ENCODE measurements at places on chromosomes 2 and 18.

GRCh38 chr2:20430035-20430434, 16.8 kb upstream of the RHOB start:
- no peak for DNase-seq

- no peak for DNase-seq
These were observed 1.4 kb upstream of the ZFP36L2 start for GRCh38 chr2:43227830-43228281.

DNA sequence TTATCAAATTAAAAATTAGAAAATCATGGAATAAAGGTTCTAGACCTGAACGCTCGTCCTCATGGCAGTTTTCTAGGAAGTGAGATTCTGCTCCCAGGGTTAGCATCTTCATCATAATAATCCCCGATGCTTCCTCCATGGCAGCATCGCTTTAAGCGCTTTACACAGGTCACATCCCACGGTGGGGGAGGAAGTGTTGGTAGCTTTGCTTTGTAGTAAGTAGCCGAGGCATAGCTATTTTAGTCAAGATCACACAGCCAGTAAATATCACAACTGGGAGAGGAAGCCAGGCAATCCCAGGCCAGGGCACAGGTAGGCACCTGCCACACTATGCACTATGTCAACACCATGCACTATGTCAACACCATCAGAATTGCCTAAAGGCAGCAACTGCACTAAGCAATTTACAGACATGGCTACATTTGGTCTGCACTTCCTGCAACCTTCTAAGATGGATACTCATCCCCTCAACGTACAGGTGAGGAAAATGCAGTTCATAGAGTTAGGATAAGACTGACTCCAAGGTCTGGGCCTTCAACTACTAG, 205.5 kb downstream of the FBXO15 start:
- DNase-seq, result no peak

DNA sequence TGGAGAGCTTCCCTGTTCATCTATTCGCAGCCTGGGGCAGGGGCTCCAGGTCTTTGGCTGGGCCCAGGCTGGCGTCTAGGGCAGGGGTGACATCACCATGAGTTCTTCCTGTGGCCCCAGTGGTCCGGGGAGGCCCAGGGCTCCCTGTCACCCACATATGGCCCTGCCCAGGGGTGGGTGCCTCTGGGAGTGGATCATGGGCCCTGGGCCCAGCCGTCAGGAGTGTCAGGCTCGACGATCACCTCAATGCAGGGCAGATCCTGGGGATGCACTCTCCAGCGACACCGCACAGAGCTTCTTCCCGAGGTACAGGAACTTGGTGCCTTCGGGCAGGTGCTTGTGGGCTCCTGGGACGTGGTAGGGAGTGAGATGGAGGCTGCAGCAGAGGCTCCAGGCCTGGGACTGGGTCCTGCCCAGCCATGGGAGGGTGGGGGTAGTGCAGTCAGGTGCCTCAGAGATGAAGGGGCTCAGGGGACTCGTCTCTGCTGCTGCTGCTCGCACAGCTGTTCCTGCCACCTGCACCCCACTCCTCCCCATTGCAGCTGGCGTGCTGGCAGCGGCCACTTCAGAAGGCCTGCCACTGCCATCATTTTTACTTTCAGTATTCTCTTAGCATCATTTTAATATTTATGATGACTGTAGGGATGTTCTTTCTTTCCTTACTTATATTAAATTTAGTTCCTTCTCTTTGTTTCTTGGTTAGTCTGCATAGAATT, 196.0 kb upstream of the VRK2 start:
- DNase-seq, result no peak

- DNase-seq, result no peak
These were observed 32.0 kb downstream of the MGAT4A start for GRCh38 chr2:98698896-98699295.

GRCh38 chr18:11962597-11962996, 18.7 kb upstream of the IMPA2 start:
- no peak for DNase-seq

DNA sequence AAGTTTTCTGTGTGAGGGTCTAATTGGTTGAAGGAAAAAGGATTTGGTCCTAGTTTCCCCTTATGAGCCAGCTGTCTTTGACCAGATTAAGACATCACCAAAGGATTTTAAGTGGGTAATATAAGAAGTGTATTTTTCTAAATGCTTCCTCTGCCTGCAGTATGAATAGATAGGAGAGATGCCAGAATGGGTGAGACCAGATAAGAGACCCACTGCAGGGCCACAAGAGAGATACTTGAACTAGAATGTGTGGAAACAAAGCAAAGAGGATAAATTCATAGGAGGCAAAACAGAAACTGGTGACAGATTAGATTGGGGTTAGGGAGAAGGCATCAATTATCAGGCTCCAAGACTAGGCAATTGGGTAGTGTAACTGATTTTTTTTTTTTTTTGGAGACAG, 1.1 kb upstream of the HDHD2 start:
- DNase-seq, result no peak

DNA sequence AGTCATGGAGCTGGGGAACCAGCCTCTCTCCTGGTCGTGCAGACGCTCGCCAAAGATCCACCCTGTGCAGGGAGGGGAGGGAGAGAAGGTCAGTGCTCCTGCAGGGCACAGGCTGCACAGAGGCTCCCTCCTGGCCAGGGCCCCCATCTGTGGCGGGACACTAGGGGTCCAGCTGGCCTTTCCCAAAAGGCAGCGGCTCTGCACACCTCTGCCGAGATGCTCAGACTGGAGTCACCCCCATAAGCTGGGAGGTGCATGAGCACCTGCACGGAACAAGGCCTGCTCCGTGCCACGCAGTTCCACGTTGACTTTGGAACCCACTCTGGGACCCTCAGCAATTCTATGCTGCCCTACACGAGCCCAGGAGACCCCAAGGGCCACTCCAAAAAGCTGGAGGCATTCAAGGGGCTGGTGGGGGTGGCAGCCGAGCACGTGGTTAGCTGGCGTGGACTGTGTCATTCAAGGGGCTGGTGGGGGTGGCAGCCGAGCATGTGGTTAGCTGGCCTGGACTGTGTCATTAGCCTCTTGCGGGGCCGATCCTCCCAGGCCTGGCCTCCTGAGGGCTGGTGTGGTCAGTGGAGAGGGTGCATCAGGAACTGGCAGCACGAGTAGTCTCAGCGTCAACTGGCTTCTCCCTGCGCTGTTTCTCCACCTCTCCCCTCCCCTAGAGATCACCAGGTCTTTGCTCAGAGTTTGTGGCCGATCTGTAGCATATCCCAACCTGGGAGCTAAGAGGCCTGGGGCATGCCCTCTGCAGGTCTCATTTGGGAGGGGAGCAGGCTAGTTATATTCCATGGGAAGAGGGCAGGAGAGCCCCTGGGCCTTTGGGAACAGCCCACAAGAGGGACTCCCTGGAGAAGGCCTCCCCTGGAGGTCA, 9.8 kb downstream of the SNORC start:
- no peak for DNase-seq

GRCh38 chr2:9832586-9832985, 10.7 kb upstream of the TAF1B start:
- no peak for DNase-seq

- DNase-seq, result no peak
These were observed 179.4 kb upstream of the ZFP36L2 start for GRCh38 chr2:43405829-43406228.

DNA sequence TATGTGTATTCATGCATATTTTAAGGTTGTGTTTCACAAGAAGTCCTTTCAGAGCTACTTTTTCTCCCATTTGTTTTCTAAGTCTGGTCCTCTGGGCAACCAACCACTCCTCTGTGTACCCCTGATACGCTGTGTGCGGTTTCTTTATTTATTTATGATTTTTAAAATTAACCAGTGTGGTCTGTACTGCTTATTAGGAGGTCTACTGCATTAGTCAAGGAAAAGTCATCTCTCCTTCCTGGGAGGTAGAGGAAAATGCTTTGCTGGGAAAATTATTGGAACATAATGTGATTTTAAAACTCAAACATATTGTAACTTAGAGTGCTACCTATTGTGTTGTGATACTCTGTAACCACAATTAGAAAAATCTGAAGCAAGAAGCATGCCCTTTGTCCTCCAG, 1404.3 kb downstream of the SUCLG1 start:
- no peak for DNase-seq

- DNase-seq, result no peak
These were observed 440.9 kb downstream of the ZNF516 start for GRCh38 chr18:76054156-76054555.

GRCh38 chr2:75087736-75088135, 111.6 kb downstream of the TACR1 start:
- DNase-seq, result no peak

DNA sequence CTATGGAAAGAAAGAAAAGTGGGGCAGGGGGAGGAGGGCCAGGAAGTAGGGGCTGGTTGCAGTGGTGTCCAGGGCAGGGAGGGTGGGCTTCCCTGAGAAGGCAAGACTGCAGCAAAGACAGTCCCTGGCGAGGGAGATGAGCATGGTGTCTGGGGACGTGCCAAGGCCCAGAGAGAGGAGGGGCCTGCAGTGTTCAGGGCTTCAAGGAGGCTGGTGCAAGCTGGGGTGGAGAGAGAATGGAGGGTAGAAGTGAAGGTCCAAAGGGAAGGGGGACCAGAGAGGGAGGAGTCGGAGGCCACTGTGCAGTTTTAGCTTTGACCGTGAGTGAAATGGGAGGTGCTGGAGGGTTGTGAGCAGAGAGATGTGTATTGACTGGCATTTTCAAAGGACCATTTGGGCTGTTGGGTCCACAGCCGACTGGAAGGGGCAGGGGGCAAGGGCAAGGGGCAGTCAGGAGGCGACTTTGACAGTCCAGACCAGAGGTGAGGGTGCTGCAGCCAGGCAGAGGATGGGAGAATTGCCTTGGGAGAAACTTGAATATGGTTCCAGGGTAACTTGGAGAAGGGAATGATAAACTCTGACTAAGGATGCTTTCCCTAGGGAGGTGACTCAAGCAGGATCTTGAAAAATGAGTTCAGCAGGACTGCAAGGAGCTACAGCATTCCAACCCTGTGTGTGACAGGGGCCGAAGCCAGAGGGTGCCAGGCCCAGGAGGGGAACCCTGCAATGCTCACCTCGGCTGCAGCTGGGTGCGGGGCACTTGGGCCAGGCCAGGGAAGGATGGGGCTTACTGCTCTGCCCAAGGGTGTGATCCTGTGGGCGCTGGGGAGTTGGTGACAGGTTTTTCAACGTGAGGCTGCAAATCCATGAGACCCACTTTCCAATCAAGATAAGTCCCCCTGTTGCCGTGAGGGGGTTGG, 177.1 kb upstream of the HAAO start:
- DNase-seq, result no peak

DNA sequence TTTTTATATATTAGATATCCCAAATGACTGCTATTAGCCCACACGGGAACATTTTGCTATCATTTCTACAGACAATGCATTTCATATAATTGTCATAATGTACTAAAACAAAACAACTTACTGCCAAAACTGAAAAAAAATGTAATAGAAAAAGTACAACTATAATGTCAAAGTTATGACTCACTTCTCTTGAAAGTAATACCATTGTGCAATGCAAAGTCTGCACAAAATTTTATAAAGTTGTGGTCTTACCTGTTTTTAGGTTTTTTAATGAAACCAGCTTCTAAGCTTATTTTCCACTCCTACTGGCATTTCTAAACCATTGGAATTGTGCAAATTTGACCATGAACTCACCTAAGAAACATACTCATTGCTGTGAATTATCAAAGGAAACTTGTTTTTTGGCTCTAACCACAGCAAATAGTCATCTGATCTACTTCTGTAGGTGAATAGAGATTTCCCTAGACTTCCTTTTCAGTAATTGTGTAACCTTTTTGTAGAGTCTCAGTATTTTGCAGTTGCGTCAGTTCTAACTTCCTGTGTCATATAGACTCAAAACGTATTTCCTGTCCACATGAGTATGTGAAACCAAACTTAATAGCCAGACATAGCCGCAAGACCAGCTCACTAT, 31.9 kb upstream of the TFPI start:
- no peak for DNase-seq

GRCh38 chr2:208057108-208057507, 31.8 kb upstream of the PLEKHM3 start:
- no peak for DNase-seq

DNA sequence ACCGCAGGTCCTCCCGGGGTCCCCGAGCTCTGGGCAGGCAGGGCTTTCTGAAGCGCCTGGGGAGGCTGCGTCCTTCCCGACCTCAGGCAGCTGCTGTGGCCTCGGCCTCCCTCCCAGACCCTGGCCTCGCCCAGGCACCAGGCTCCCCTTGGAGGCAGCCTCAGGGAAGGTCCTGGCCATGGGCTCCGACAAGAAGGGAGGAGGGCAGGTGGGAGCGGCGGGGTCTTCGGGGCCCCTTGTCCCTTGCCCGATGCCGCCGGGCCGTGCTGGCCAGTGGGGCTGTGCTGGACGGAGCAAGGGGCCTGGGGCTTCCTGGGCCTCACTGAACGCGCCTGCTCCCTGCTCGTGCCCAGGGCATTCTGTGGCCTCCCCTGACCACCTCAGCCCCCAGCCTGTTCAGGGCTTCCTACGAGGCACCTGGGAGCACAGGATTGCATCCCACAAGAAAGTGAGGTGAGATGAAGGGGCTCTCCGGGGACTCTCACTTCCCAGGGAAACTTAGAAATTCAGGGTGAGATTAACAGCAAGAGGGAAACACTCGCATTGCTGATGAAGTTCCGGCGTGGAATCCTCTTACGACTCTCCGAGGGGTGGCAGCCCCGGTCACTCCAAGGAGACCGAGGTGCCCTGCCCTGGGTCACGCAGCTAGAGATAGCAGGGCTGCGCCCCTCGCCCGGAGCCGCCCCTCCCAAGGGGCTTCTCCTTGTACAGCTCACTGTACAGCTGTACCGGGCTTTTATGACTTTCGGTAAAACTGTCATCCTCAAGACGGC, 778 bp downstream of the MFSD2B start:
- no peak for DNase-seq

DNA sequence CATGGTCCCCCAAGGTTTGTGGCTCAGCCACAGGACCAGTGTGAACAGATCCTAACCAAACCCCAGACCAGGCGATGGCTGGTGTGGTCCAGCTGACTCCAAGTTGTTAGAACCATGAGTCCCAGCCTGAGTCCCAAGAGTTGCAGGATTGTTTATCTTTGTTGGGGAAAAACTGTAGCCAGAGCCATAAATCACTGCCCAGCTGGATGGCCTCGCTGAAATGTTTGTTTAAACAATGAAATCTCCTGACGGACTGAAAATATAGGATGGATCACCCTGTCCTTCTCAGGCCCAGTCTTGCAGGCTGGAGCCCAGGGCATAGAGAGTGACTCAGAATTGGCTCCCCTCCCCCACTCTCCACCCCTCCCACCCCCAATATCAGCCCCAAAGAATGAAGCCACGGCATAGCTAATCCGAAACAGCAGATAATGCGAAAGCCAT, 36.4 kb downstream of the PKDCC start:
- no peak for DNase-seq

DNA sequence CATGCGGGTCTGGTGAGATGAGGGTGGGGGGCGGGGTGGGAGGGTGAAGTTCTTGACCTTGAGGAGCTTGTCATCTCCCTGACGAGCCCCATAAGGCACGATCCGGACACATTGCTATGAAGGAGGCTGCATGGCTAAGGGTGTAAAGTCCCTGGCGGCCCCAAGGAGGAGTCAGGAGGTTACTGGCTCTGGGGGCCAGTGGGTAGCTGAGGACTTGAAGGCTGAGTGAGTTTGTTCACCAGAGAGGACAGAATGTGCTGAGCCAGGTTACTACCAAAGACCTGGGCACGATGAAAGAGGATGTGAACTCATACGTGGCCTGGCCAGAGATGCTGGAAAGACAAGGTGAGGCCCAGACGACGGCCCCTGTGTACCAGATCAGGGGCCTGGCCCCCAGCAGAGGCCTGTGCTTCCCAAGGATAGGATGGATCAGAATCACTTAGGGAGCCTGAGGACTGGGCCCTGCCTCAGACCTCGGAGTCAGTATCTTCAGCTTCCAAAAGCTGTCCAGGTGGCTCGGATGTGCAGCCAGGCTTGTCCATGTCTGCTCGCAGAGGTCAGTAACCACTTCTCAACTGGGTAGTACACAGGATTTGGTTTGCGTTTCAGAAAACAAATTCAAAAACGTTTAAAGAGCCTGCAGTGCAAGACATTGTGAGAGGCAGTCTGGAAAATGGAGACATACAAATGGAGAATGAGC, 110.9 kb downstream of the RNF144A start:
- no peak for DNase-seq
